ENCODE measurements at places on chromosomes 16 and 17. TPM values are rescaled to one million over a fixed set of nuclear protein-coding genes. Genes with fewer than 3 reads are reported as not detected.

SSTR5 gene
- 0.78 TPM for total RNA-seq

GUCY2D gene
- total RNA-seq, result 1.1 TPM

NUPR1 gene
- 1.1 TPM for total RNA-seq

HASPIN gene
- total RNA-seq, result 30.0 TPM

CLDN9 gene
- total RNA-seq, result 0.92 TPM

ABCC12 gene
- not detected for total RNA-seq

P2RX1 gene
- total RNA-seq, result 0.07 TPM

FAM83G gene
- total RNA-seq, result 27.7 TPM

TP53TG3C gene
- total RNA-seq, result not detected

ADAM11 gene
- 4.1 TPM for total RNA-seq

TP53TG3F gene
- not detected for total RNA-seq

ASGR2 gene
- 0.30 TPM for total RNA-seq

MYH11 gene
- total RNA-seq, result 0.69 TPM

HS3ST3A1 gene
- 5.9 TPM for total RNA-seq

CDRT15L2 gene
- not detected for total RNA-seq

CD19 gene
- 2.5 TPM for total RNA-seq

ANKRD40CL gene
- total RNA-seq, result not detected

CSHL1 gene
- not detected for total RNA-seq

ST6GALNAC1 gene
- 0.37 TPM for total RNA-seq

NPIPB2 gene
- total RNA-seq, result 24.7 TPM

CCL17 gene
- total RNA-seq, result not detected

CUEDC1 gene
- 9.4 TPM for total RNA-seq

CD300A gene
- total RNA-seq, result 2.0 TPM

NPIPB9 gene
- total RNA-seq, result 2.5 TPM

KRTAP1-1 gene
- not detected for total RNA-seq

ALDH3A1 gene
- 0.35 TPM for total RNA-seq

SIAH1 gene
- 29.9 TPM for total RNA-seq

GRAPL gene
- total RNA-seq, result 0.55 TPM

NAA38 gene
- 46.3 TPM for total RNA-seq

WNT3 gene
- total RNA-seq, result 14.1 TPM

PNMT gene
- total RNA-seq, result 2.4 TPM

GCGR gene
- 0.85 TPM for total RNA-seq

C17orf50 gene
- 0.30 TPM for total RNA-seq
